Caudate nucleus (tissue), 63 donors: ENCODE measurements at places on chromosomes 6 and 20.

DNA sequence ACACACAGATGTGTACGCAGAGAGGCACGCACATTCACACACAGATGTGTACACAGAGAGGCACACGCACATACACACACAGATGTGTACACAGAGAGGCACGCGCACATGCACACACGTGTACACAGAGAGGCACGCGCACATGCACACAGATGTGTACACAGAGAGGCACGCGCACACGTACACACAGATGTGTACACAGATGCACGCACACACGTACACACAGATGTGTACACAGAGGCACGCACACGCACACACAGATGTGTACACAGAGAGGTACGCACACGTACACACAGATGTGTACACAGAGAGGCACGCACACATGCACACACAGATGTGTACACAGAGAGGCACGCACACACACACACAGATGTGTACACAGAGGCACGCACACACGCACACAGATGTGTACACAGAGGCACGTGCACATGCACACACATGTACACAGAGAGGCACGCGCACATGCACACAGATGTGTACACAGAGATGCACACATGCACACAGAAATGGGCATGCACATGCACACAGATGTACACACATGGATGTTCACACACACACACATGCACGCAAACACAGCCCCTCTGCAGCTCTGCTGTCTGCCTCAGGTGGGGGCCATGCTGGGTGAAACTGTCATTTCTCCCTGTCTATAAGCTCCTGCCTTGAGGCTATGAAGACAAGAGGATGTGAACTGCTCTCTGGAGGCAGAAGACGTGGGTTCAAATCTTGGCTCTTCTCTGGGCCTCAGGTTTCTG lies 14.3 kb upstream of the MYT1 start:
- no peak for DNase-seq

DNA sequence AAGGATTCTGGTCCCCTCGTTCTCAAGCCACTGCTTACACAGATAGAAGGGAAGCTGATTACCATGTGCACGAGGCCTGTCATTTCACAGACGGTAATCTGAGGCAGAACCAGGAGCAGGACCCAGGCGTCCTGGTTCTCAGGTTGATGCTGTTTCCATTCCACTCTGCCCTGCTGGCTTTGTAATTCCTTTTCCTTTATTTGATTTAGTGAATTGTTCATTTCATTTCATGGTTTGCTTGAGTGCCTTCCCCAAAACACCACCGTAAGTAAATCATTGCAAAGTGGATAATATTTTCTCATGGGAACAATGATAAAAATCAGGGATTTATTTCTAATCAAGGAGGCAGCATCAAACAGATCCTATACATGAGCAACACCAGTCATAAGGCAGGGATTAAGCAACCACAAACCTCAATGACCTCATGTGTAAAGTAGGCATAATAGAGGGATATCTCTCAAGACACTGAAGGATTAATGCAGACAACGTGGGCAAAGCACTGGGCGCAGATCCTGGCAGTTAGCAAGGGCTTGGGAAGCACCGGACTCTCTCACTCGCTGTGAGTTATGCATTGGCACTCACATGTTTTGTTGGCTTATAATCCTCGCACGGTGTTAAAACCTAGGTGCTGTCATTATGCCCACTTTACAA lies 229.5 kb upstream of the FOXQ1 start:
- DNase-seq: no peak

DNA sequence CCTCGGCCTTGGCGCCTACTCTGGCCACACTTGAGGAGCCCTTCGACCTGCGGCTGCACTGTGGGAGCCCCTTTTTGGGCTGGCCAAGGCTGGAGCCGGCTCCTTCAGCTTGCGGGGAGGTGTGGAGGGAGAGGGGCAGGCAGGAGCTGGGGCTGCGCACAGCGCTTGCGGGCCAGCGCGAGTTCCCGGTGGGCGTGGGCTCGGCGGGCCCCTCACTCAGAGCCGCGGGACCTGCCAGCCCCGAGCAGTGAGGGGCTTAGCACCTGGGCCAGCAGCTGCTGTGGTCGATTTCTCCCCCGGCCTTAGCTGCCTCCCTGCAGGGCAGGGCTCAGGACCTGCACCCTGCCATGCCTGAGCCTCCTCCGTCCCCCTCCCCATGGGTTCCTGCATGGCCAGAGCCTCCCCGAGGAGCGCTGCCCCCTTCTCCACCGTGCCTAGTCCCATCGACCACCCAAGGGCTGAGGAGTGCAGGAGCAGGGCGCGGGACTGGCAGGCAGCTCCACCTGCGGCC lies 136.8 kb downstream of the EPHA7 start:
- DNase-seq: no peak

- no peak for DNase-seq
These were observed 144.8 kb upstream of the LAMA2 start for GRCh38 chr6:128738112-128738511.
